ENCODE measurements at places on chromosomes 3 and 15.

DNA sequence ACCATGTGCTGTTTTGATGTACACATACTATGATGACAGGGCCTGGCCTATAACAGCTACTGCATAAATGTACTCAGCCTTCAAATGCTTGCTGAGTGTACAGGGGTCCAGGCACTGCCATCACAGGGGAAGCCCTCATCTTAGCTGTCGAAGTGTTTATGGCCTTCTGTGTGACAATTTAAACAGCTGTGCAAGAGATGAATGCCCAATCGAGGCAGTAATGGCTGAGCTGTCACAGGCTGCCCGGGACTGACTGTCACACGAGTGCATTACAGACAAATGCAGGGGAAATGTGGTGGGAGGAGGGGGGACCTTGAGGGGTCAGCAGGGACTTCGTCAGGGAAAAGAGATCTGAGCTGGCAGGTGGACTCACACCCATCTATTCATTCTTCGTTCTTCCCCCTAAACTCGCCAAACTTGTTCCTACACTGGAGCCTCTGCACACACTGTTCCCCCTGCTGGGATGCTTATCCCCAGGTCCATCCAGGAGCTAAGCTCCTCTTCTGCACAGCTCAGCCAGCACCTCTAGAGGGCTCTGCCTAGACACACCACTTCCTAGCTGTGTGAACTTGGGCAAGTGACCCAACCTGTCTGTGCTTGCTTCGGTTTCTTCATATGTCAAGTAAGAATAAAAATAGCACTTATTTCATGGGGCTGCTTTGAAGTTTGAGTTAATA lies 156.2 kb upstream of the IQSEC1 start:
- no peak for DNase-seq

DNA sequence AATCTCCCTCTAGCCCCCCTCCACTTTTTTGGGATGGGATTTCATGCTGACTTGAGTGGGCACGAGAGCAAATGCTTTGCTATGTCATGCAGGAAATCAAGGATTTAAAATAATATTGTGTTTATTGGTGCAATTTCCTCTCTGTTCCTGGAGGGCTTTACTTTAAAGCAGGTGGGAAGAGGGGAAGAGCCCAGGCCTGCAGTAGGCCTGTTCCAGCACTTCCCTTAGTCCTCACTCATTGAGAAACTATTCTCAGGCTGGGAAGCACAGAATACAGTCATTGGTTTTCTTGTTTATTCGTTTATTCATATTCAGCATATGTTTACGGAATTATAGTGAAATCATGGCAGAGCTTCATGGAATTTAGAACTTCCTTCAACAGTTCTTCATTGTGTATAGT lies 41.7 kb upstream of the SPSB4 start:
- DNase-seq = no peak

- no peak for DNase-seq
Measured at GRCh38 chr15:99253381-99254090, 2.3 kb downstream of the LRRC28 start.

GRCh38 chr3:61227799-61228198 lies 23.5 kb downstream of the FHIT start:
- no peak for DNase-seq

DNA sequence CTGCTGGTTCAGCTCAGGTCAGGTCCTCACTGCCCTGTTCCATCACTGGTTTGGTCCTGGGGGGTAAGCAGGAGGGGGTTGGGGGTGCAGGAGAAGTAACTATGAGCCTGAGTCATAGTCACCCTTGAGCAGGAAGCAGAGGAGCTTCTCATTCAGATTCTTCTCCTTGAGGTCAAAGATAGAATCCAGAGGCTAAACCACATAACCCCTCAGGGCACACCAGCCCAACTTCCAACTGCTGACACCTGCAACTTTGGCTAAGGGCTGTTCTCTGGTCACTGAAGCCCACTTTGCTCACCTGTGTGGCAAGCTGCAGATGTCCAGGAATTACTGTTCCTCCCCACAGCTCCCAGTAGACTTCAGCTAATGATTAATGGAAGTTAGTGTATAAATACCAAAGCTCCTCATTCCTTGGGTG lies 48.8 kb upstream of the LRRFIP2 start:
- no peak for DNase-seq

DNA sequence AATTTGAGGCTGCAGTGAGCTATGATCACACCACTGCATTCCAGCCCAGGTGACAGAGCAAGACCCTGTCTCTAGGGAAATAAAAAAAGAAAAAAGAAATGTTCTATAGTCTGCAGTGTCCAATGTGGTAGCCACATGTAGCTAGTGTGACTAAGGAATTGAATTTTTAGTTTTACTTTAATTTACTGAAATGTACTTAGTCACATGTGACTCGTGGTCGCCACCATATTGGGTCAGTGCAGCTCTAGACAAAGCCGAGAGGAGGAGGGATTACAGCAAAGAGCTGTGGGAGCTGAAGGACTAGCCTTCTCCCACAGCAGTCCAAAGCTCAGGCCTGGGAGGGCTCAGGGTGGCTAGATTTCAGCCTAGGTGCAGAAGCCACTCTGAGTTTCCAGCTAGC lies 65.9 kb upstream of the NTRK3 start:
- DNase-seq = no peak

- no peak for DNase-seq
Measured at GRCh38 chr3:114111060-114111770, 54.7 kb downstream of the QTRT2 start.

DNA sequence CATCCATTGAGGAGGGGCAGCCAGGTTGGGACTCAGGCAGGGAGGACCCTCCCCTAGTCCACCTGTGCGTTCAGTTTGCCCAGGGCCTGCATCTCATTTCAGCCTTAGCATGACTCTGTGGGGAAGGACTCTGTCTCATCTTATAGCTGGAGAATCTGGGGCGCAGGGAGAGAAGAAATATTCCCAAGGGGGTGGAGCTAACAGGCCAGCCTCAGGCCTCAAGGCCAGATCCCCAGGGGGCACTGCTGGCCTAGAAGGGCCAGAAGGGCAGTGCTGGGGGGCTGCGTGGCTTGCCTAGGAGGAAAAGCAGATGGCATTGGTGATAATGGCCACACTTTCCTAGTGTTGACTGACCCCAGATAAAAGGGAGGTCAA lies 10.9 kb downstream of the AMOTL2 start:
- no peak for DNase-seq

GRCh38 chr3:122957707-122958689 lies 69.6 kb downstream of the SEMA5B start:
- no peak for DNase-seq

GRCh38 chr15:62880278-62880677 lies 162.3 kb upstream of the TPM1 start:
- DNase-seq = no peak

DNA sequence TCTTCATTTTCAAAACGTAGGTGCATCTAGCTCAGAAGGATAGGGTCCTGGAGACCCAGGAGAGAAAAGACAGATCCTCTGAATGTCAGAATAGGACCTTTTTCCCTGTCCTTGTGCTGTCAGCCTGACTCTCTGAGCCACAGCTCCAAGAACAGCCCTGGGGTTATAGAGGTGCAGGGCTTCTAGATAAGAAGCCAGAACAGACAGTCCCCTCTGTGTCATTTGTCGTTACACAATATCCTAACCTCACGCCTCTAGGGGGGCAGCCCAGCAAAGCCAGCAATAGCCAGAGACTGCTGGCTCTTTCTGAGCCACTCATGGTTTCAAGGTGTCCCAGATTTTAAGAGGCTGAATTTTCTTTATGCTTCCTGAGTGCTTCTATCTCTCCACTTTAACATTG lies 153.2 kb upstream of the THBS1 start:
- DNase-seq = no peak

- no peak for DNase-seq
Measured at GRCh38 chr3:59775106-59775505, 725.3 kb upstream of the CFAP20DC start.

DNA sequence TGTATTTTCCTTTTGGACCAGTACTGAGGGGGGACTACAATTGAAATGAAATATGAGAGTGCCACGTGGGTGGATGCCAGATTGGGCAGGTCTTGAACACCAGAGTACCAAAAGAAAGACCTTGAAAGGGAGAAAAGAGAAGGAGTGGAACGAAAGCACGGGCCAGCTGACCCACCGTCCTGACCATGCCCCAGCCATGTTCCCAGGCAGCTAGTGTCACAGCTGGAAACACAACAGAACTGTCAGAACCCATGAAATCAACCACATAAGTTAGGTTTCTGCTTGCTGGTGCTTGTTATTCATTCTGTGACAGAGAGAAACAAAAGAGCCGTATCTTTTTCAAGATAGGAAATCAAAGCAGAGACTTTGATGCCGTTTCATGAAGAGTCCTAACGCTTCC lies 268.8 kb downstream of the MEX3B start:
- DNase-seq = no peak

DNA sequence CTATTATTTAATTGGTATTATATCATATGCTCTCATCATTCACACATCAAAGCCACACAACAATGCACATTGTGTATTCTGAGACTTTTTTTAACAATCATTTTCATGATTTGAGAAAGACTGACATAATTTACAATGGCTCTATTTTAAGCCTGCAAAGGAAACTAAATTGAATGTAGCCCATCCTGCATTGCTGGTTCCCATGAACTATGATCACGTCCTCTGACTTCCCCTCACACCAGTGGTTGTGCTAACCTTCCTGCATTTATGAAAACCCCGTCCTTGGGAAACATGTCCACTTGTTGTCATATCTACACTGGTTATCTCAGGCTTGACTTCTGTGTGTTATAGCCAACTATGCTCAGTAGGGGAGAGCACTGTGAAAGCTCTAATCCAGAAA lies 546.2 kb downstream of the MECOM start:
- peak; percentile 89 for DNase-seq

GRCh38 chr15:24878153-24878552 lies 76.6 kb upstream of the SNRPN start:
- no peak for DNase-seq

DNA sequence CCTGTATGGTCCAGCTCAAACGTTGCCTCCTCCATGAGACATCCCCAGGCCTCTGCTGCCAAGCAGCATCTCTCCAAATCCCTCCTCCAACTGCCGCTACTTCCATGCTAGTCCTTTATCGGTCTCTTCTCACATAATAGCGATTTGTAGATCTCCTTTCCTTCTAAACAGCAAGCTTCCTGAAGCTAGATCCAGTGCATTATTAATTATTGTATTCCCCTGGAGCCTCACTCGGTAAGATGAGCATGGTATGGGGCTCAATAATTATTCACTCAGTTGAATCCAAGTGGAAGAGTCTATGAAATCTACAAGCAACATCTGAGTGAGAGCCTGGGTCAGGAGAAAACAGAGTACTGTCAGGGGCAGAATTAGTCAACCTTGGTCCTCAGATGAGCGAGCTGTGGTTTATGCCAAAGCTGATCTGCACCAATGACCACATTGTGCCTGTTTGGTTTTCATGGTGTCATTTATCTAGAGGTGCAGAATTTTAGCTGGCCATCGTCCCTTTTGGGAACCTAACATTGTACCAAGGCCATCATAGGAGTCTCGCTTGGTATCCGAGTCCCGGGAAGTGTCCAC lies 93.8 kb upstream of the UBE2E1 start:
- no peak for DNase-seq

GRCh38 chr3:122810734-122811133 lies 15.9 kb downstream of the SLC49A4 start:
- DNase-seq = no peak

- DNase-seq = no peak
Measured at GRCh38 chr3:28244491-28244890, 3.1 kb downstream of the CMC1 start.

Data from glomerular endothelial cell (primary cell).